Adrenal gland (tissue), 19 donors: ENCODE measurements at places on chromosomes 4 and X.

DNA sequence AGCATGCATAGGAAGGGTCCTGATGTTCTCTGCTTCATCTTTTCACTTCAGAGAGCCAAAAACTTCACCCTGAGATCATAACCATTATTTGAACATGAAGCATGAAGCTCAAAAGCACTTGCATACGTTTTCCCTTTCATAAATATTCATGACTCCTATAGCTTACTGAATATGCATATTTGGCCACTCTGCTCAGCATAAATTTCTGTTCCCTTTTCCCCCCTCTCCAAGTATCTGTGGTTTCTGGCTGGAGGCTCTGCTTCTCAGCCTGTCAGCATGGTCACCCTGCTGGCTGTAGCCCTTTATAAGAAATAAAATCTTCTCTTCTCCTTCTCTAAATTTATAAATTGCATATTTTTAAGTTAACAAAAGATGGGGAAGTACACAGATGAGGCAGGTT is 384.7 kb upstream of the AGA start:
- no peak for DNase-seq

GRCh38 chr4:145818011-145818410 is 120.6 kb downstream of the ZNF827 start:
- no peak for DNase-seq

- DNase-seq = no peak
Measured at GRCh38 chr4:155846929-155847328, 19.1 kb downstream of the ASIC5 start.

- no peak for DNase-seq
Measured at GRCh38 chr4:155903453-155903852, at the start of gene TDO2. TSS of gene TDO2 (plus strand) at chr4:155903696. CDS start at chr4:155903759, 63 bp downstream.

GRCh38 chr4:162891788-162892707 is 274.6 kb downstream of the NAF1 start:
- no peak for DNase-seq

DNA sequence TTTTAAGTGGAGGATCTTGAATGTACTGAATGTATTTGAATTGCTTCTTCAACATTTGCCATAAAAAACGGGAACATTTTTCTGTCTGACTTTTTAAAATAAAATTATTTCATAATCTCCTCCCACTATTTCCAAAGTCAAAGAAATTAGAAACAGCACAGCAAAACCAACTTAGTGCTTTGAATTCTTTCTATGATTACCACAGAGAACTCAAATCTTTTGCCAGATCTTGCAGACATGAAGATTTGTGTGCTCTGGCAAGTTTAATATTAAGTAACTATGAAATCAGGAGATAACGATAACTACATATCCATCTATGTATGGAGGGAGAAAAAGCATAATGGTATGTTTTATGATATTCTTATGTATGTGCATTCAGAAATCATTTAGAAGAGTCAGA is 982.2 kb downstream of the PCDH7 start:
- DNase-seq = no peak

DNA sequence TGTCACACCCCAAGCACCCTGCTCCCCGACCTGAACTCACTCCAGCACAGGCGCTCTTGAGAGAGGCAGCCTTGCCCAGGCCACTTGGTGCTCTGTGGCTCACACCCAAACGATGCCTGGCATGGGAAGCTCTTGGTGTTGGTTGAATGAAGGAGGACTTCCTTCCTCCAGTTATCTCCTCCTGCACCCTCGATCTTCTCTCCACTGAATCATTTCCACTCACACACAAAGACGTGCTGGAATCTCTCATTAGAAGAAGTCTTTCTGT is 90.5 kb upstream of the TRIM2 start:
- DNase-seq = no peak

GRCh38 chrX:774536-774935 is 143.9 kb downstream of the SHOX start:
- no peak for DNase-seq

DNA sequence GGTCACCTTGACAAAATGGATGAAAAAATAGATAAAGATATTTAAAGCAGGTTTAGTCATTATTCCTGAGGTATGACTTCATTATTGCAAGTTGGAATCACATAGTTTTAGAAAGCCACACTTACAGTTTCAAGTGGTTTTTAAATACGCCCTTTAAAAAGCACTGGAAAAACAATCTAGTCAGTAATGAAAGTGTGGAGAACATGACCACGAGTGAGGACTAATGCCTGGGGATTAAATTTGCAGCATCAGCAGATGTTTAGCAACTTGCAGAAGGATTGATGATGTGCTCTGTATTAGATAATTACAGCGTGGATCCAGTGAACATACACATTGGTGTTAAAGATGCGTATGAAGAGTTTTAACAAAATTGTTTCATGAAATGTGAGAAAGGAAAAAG is 5.9 kb downstream of the SPARCL1 start:
- DNase-seq = no peak

- peak; percentile 37 for DNase-seq
Measured at GRCh38 chr4:168604496-168605373, 107.9 kb downstream of the PALLD start.

- DNase-seq = no peak
Measured at GRCh38 chr4:104630272-104630671, 135.6 kb upstream of the CXXC4 start.

- no peak for DNase-seq
Measured at GRCh38 chrX:112913807-112914206, 73.2 kb upstream of the AMOT start.

DNA sequence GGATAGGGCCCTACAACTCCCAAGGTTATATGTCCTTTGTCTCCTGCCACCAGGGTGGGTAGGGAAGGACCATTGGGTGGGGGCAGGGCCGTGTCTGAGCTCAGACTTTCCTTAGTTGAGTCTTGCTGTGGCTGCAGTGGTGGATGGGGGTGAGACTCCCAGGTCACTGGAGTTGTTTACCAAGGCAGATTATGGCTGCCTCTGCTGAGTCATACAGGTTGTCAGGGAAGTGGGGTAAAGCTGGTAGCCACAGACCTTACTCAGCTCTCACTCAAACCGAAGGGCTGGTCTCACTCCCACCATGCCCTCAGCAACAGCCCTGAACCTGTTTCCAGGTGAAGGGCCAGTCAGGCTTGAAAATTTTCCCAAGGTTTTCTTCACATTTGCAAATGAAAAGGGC is 58.8 kb upstream of the FAAH2 start:
- no peak for DNase-seq

GRCh38 chr4:92646826-92647225 is 343.1 kb downstream of the GRID2 start:
- no peak for DNase-seq

GRCh38 chrX:13427441-13428052 is 107.7 kb upstream of the ATXN3L start:
- DNase-seq = no peak

DNA sequence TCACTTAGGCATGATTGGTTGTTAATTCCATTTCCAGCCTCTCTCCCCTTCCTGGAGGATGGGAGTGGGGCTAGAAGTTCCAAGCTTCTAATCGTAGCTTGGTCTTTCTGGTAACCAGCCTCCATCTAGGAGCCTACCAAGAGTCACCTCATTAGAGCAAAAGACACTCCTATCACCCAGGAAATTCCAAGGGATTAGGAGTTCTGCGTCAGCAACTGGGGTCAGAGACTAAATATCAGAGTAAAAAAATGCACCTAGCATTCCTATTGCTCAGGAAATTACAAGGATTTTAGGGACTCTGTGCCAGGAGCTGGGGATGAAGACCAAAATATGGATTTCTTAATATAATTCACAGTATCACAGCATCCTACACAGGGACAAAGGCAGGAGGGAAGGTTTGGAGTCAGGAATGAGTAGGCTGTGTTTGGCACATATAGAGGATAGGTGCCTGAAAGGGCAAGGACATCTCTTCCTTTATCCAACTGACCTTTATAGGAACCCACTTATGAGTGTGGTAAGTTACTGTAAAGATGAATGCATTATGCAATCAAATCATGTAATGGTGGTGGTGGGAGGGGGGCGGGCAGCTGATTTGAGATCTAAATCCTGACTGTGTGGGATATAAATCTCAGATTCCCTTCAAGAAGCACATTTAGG is 30.5 kb upstream of the LIMCH1 start:
- DNase-seq = no peak

GRCh38 chr4:66574145-66574978 is 904.1 kb upstream of the EPHA5 start:
- DNase-seq = peak; percentile 61

GRCh38 chr4:27129871-27130366 is 269.3 kb downstream of the STIM2 start:
- no peak for DNase-seq

GRCh38 chrX:19893727-19894126 is 6.3 kb upstream of the SH3KBP1 start:
- no peak for DNase-seq

- DNase-seq = no peak
Measured at GRCh38 chrX:86369847-86370630, 221.8 kb downstream of the DACH2 start.

DNA sequence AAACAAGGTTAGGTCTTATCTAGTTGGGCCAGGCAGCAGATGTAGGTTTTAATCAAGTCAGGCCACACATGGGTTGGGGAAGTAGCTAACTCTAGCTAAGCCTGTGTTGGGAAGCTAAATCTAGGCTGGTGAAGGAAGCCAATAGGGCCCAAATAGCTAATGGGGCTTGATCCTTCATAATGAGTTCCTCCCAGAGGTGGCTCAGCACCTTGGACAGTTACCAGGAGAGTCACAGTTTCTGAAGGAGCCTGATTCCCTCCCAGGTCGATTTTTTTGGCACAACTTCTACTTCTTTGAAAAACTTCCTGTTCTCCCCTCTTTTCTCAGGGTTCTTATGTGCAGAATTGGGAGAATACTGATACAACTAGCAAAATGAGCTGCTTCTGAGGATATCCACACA is 242.5 kb upstream of the PRPS2 start:
- peak; percentile 15 for DNase-seq

- DNase-seq = no peak
Measured at GRCh38 chr4:168892475-168892874, 117.6 kb downstream of the CBR4 start.

DNA sequence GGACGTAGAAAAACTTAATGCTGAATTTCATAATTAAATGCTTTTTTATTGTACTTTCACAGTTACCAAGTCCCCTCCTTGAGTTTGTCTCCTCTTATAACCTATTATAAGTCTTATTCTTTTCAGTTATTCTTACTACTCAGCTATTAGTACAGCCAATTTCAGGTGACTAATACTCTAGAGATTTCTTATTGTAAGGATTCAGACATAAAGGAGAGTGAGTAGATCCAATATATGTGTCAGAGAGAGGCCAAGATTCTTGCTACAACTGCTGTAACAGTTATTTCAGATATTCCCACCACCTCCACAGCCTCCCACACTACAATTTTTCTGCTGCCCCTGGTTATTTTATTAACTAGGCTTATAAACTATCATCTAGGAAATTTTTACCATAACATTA is 274.5 kb downstream of the GPAT3 start:
- DNase-seq = no peak

- DNase-seq = no peak
Measured at GRCh38 chrX:16023790-16024734, 99.3 kb upstream of the GRPR start.

- DNase-seq = no peak
Measured at GRCh38 chr4:156295676-156296195, 342.1 kb upstream of the CTSO start.

DNA sequence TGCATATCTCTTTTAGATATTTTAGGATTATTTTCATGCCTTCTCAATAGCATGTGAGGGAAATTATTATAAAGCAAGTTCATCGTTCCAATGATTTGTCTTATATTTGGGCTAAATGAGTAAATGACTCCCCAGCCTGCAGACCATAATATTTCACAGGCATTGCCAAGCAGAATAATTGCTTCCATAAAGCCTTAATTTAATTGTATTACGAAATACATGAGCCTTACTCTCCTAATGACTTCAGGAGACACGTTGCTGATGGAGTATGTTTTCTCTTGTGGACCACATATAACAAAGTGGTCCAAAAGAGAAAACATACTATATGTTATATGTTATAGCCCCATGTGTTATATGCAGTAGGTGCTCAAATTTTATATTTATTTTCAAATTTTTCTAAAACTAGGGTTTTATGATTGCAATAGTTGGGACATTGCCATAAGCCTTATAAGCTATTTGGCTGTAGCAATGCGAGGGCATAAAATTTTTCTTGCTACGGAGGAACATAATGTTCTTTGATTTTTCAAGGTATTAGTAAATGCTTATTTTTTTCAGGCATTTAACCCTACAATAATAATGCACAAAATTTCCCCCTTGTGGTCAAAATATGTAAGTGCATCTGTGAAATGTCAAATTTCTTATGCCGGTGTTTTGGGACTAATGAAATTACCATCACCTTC is 26.2 kb upstream of the TMPRSS11D start:
- DNase-seq = no peak

DNA sequence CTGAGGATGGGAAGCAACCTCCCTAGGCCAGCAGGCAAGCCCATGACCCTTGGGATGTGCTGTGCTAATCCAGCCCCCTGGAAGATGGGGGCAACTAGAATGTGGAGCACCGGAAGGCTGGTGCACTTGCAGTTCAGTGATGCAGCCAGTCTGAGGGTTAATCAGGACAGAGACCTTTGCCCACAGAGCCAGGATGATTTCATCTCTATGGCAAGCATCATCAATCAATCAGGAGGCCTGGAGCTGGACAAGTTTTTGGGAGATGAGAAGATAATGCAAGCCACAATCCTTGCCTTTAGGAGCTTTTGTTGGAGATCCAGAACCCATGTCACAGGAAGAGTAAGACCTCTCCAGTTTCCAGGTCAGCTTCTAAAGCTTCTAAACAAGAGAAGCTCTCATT is 15.4 kb upstream of the MSN start:
- DNase-seq = no peak

DNA sequence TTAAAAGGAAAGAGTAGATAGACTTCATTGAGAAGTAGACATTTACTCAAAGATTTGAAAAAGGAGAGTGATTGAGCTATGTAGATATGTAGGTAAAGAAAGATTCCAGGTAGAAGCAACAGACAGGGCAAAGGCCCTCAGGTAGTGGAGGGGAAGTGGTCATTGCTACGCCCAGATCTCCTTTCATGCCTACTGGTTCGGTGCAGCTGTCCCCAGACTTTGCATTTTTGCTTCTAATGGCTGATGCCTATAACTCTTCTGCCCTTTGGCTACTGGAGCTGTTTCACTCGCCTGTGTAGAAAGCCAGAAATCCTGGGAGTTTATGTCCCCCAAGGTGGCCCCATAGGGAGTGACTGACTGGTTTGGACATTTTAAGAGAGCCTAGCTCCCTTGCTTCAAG is 16.9 kb upstream of the ARMCX2 start:
- DNase-seq = no peak

DNA sequence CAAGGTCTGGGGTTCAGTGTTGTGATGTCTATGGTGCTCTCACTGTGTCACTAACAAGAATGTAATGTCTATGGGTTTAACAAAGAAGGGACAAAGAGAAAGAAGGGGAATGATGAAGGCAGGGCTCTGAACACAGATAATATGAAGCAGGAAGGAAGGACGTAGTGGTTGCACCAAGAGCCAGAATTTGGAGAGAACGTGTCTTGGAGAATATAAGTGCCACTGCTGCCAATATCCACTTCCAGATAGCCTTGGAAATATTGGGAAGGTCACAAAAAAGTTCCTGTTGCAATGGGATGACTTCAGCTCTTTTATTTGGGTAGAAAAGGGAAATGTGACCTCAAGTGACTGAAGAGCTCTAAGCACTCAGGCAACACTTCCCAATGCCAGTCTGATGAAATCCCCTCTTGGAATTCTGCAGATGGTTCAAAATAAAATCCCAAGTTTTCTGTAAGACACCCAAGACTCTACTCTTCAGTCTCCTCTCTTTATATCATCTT is 131.8 kb downstream of the PRKX start:
- no peak for DNase-seq

GRCh38 chr4:42280327-42281095 is 116.8 kb upstream of the SHISA3 start:
- DNase-seq = peak; percentile 42

- no peak for DNase-seq
Measured at GRCh38 chrX:116272322-116272721, 101.8 kb downstream of the AGTR2 start.
